GM04504 (cell line): ENCODE measurements at places on chromosomes 13 and 19.

- DNase-seq: no peak
Observed at GRCh38 chr13:46864941-46865340, 31.9 kb downstream of the HTR2A start.

- no peak for DNase-seq
Observed at GRCh38 chr13:28819046-28819730, 951 bp upstream of the MTUS2 start.

DNA sequence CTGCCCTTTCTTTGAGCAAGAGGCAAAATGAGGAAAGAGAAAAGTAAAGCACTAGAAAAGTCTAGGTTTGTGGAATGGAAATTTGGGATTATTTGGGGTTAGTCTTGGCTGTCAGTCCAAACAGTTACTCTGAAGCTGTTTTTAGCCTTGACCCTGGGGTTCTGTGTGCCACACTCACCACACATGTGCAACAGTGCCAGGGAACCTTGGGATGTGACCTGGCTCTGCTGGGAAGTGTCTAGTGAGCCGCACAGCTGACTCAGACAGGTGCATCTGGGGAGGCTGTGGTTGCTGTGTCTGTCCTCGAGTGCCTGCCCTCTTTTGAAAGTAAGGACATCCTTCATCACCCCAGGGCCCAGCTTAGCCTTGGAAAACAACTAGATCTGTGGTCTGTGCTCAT lies 15.8 kb downstream of the MICOS13 start:
- no peak for DNase-seq

DNA sequence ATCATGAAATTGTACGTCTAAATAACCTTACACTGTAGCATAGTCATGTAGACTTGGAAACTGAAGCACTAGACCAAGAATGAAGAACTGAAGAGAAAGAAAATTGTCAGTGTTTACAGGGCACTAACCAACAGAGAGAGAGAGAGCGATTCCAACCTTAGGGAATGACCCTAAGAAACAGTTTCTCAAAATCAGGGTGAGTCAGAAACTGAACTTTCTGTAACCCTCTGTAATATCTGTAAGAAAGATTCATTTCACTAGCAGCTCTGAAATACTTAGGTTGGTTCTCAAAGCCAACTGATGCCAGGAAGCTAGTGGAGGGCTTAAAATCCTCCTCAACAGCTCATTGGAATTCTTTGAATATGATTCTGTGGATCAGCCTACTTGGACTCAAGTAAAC lies 936.9 kb downstream of the EFNB2 start:
- no peak for DNase-seq

- peak; percentile 70 for DNase-seq
Observed at GRCh38 chr13:34357435-34358232, 539.7 kb downstream of the RFC3 start.

DNA sequence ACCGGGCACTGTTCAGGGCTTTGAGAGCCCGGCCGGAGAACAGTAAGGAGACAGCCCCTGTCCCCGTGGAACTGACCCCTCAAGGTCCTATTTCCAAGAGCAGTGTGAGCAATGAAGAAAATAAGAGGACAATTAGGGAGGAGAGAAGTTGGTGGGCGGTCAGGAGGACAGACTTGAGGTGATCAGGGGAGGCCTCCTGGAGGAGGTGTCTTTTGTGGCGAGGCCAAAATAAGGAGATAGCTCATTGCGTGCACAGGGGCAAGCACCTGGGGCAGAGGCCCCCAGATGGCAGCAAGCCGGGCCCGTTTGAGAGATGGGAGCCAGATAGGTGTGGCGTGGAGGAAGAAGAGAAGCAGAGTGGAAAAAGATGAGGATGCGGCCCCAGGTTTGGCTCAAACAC lies 2.8 kb upstream of the LRRC4B start:
- DNase-seq: no peak

DNA sequence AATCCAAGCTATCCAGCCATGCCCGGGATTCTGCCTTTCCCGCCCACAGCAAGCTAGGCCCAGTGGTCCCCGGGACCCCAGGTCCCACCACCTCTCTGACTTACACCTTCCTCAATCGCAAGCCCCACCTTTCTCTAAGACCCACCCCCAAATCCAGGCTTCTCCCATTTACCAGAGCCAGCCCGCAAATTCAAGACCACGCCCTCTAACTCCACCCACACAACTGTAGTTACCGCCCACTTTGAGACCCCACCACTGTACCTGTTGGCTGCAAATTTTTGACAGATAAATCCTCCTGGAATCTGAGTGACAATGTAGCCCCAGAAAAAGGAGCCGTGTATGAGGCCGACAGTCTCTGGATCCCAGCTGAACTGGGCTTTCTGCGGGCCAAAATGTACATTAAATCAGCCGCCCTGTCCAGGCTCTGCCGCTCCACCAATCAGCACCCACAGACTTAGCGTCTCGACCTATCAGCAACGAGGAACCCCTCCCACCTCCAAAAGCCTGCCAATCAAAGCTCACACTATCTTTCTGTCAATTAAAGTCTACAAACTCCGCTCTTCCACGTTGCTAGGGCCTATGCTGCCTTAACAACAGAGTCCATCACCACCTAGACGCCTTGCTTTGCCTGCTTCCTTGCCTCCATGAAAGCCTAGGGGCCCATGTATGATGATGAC lies 6.3 kb downstream of the SLC17A7 start:
- no peak for DNase-seq

DNA sequence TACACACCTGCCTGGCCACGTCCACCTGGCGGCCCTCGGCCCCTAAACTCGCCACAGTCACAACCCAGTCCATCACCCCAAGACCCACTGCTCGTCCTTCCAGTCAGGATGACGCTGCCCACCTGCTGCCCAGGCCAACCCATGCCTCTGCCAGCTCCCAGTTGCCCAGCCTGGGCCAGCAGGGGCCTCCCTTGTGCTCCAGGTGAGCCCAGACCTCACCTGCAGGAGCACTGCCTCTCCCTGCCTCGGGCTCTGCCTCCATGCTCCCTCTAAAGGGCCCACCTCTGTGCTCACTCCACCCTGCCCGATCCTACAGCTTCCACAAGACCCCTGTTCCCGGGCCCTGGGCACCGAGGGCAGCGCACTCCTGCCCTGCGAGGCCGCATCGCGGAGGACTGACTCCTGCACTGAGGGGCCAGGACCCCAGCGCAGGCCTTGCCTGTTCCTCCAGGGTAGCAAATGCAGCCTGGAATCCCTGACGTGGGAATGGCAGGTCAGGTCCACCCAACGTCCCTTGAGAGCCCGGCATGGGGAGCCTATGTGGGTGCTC lies 8.0 kb upstream of the CACTIN start:
- no peak for DNase-seq

DNA sequence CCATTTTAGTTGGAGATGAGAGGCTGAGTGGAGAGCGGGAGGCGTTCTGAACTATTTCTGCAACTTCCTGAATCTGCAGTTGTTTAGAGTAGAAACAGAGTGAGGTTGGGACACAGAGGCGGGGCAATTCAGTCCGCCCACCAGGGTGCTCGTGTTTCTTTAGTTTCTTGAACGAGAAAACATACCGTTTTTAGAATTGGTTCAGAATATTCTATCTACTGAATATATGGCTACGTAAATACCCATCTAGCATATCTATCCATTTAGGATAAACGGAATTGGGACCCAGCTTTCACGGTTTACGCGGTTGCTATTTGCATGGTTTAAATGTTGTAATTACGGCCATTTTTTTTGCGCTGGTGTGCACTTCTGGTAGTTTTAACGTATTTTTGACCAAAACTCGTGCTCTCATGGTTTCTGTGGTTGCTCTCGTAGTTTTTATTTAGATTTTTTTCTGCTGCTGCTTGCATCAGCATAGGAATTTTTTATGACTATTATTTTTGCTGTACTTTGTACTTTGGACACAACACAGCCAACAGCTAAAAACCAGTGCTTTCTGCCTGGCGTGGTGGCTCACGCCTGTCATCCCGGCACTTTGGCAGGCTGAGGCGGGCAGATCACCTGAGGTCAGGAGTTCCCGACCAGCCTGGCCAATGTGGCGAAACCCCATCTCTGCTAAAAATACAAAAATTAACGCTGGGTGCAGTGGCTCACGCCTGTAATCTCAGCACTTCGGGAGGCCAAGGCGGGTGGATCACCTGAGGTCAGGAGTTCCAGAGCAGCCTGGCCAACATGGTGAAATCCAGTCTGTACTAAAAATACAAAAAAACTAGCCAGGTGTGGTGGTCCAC lies 32.7 kb downstream of the TIMM13 start:
- DNase-seq: no peak

DNA sequence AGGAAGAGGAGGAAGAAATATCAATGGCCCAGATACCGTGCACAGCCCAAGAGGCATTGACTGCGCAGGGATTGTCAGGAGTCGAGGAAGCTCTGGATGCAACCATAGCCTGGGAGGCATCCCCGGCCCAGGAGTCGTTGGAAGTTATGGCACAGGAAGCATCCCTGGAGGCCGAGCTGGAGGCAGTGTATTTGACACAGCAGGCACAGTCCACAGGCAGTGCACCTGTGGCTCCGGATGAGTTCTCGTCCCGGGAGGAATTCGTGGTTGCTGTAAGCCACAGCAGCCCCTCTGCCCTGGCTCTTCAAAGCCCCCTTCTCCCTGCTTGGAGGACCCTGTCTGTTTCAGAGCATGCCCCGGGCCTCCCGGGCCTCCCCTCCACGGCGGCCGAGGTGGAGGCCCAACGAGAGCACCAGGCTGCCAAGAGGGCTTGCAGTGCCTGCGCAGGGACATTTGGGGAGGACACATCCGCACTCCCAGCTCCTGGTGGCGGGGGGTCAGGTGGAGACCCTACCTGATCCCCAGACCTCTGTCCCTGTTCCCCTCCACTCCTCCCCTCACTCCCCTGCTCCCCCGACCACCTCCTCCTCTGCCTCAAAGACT lies 36.0 kb downstream of the KEAP1 start:
- no peak for DNase-seq

DNA sequence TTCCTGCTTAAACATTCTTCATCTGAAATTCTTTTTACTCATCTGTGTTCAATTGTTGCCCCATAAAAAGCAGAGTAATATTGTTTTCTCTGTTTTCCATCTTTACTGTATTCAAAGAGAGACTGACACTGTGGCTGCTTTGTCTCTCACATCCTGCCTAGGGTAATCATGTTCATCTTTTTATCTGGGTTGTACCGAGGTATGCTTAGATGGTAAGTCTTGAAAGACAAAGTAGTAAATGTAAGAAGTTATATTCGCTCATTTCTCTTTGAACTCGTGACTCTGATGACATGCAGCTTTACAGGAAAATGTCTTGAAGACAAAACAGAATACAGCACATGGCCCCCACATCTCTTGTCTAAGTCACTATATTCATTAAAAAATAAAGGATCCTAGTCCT lies 20.0 kb upstream of the CYSLTR2 start:
- no peak for DNase-seq

- DNase-seq: no peak
Observed at GRCh38 chr19:40802300-40803169, 3.5 kb downstream of the EGLN2 start.
